Activated T-cell treated with anti-CD3 and anti-CD28 coated beads for 4 hours (primary cell): ENCODE measurements at places on chromosomes 6 and 20.
A peak's percentile ranks its signal among the peaks of the same experiment; 100 is the strongest.

- no peak for DNase-seq
These were observed 82.7 kb upstream of the DUSP22 start for GRCh38 chr6:209432-210103.

- no peak for DNase-seq
These were observed 26.4 kb downstream of the GDAP1L1 start for GRCh38 chr20:44273231-44274215.

- no peak for DNase-seq
These were observed 46.9 kb upstream of the LOC128125822 start for GRCh38 chr6:63525186-63525878.

DNA sequence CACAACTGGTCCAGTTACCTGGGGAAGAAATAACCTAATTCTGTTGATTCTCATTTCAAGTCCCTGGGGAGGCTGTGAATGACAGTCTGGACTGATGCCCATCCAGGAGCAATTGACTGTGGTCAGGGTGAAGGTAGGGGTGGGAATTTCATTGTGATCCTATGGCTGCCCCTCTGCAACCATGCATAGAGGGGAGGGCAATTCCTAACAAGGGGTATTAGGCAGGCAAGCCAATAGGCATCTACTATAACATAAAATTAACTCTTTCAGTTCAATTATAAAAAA is 44.0 kb upstream of the TRAM2 start:
- no peak for DNase-seq

DNA sequence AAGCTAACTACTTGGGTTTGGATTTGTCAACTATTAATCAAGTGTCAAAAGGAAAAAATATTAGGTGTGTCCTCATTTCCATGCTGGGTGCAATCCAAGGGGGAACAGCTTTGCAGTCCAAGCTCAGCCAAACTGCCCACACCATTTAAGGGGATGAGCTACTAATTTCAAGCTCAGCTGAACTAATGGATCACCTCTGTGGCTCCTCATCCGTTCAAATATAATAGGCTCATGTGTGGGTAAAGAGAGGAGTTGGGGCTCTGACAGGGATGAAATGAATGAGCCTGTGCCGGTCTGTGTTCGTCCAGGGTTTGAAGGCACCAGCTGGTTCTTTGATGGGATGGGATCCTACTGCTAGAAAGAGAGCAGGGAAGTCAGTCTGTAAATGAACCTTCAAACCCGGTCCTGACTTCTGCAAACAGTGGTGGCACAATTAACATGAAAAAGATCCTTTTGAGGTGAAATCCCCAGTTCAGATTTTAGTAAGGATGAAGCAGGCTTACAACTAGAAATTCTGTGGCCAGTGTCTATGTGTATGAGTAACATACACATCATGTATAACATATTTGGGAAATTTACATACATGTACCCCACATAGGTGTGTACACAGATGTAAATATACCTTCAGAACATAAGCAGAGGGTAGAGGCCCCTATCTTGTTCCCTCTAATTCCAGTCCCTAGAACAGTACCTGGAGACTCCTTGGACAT is 41.9 kb downstream of the TTI1 start:
- DNase-seq, result no peak

- DNase-seq, result no peak
These were observed 93.1 kb upstream of the SOX4 start for GRCh38 chr6:21500314-21501020.

- DNase-seq, result no peak
These were observed 371.2 kb downstream of the PREX1 start for GRCh38 chr20:48456366-48457192.

- DNase-seq, result no peak
These were observed 7.4 kb downstream of the PERP start for GRCh38 chr6:138099832-138100231.

- no peak for DNase-seq
These were observed 279.2 kb downstream of the PTPRK start for GRCh38 chr6:128241216-128241615.

DNA sequence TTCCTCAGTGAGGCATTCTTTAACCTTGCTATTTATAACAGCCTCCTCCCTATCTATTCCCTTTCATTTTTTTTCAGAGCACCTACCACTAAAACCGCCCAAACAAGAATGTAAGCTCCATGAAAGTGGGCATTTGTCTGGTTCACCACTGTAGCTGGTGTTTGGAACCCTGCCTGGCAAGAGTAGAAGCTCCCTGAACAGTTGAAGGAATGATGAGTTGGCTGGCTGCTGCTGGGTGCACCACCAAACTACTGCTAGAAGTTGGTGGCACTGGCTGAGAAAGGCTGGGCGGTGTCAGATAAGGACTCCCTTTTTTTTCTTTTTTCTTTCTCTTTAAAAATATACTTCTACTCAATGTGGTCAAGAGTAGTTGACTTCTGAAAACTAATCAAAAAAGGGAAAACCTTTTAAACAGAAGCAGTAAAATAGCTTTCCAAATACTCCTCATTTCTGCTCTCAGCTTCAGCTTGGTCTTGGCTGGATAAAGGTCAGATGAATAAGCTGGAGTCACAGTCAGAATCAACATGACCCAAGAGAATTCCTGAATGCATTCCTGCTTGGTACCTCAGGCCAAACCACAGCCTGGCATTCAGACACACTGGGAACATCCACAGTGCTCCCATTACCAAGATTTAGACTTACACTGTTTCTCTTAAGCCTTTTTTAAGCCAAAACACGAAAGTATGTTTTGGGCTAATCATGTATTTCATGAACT is 38.0 kb downstream of the RTN4IP1 start:
- DNase-seq, result no peak

GRCh38 chr6:112640891-112641290 is 293.8 kb downstream of the RFPL4B start:
- no peak for DNase-seq

- no peak for DNase-seq
These were observed 33.4 kb upstream of the MICB start for GRCh38 chr6:31464252-31465184.

DNA sequence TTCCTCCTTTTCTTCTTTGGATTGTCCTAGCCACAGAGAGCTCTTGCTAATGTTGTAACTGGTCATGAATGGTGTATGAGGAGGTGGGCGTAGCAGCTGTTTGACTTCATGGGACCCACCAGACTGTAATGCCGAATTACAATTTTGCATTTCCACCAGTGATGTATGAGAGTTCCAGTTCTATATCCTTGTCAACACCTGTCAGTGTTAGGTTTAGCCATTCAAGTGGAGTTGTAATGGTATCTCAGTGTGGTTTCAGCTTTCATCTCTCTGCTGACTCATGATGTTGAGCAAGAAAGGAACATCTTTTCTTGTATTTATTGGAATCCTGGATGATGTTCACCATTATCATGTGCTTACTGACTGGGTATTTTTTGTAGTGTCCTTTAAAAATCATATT is 5.1 kb downstream of the IGF2R start:
- DNase-seq, result no peak

DNA sequence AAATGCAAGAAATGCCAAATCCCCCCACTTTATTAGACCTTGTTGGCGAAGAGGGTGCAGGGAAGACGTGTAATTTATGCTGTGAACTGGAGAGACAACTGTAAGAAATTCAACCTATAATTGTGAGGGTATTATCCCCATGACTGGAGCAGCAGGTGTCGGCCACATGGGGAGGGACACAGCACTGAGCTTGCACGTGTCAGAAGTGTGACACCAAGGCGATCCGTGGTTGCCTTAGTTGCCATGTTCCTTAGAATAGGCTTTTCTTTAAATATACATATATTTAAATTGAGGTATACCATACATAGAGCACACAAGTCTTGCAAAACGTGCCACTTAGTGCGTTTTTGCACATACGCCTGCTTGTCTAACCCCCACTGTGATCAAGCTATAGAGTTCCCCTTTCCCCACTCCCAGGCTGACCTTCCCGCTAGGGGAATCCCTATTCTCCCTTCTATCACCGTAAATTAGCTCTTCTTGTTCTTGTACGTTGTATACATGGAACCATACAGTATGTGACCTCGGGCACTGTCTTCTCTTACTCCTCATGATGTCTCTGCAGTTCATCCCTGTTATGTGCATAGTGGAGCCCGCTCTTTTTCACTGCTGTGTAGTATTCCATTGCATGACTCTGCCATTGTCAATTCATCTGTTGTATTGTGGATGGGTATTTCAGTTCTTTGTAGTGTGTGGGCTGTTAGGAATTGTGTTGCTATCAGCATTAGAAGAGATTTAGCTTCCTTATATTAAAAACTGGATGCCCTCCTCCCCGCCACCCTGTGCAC is 81.6 kb upstream of the PMEPA1 start:
- no peak for DNase-seq

GRCh38 chr6:159981403-159982245 is 12.7 kb downstream of the IGF2R start:
- peak; percentile 24 for DNase-seq

- DNase-seq, result no peak
These were observed 724 bp upstream of the CUL7 start for GRCh38 chr6:43054206-43054943.

- no peak for DNase-seq
These were observed 230.7 kb upstream of the QKI start for GRCh38 chr6:163183806-163184205.

DNA sequence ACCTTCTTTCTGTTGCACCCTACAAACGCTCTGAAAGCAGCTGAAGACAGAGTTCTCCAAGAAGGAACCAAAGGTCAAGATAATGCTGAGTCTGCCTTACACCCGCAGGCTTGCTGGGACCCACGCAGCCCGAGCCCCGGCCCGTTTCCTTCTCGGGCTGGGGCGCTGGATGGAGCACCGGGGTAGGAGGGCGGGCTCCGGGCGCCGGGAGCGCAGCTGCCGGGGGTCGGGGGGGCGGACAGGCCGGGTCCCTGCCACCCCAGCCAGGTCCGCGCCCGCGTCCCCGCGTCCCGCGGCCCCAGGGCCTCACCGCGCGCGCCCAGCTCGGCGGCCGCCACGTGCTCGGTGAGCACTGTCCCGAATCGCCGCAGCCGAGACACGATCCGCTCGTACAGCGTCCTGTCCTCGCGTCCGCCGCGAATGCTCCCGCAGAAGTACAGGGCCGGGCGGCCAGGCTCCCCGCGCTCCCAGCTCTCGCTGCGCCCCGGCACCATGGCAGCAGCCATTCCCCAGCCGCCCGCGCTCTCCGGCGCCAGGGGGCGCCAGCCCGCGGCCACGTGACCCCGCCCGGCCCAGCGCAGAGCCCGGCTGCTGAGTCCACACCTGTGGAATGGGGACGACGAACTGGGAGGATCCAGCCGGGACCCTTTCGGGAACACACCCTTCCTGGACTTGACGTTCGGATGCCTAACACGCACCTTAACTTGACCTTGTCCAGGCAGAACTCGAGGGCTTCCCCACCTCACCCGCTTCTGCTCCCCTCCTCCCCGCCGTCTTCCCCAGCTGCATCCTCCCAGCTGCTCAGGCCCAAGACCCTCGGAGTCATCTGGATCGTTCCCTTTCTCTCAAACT is at the start of gene DNPH1:
Gene DNPH1, minus strand, starts transcription at position 531 of the 852 bp plus-strand sequence. Its CDS starts 25 bp downstream, at position 506.
- DNase-seq, result peak; percentile 71

DNA sequence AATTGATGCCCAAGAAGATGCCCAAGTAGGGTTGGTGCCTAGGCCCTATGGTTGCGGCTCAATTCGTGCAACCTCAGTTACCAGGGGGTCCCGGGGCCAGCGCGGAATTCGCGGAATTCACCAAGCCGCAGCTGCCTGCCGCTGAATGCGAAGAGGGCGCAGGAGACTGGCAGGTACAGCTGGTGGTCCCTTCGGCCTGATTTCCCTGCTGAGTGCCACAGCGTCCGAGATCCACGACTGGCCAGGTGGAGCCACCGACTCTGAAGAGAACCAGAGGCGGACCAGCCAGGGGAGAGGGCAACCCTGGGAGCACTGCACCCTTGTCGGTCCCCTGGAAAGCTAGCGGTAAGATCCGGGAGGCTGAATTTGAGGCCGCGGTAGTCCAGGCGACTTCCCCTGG is 6.8 kb upstream of the TFAP2D start:
- no peak for DNase-seq

- no peak for DNase-seq
These were observed 331.8 kb downstream of the GJA1 start for GRCh38 chr6:121767211-121767610.

- no peak for DNase-seq
These were observed 17.1 kb downstream of the REPS1 start for GRCh38 chr6:138970856-138971425.

DNA sequence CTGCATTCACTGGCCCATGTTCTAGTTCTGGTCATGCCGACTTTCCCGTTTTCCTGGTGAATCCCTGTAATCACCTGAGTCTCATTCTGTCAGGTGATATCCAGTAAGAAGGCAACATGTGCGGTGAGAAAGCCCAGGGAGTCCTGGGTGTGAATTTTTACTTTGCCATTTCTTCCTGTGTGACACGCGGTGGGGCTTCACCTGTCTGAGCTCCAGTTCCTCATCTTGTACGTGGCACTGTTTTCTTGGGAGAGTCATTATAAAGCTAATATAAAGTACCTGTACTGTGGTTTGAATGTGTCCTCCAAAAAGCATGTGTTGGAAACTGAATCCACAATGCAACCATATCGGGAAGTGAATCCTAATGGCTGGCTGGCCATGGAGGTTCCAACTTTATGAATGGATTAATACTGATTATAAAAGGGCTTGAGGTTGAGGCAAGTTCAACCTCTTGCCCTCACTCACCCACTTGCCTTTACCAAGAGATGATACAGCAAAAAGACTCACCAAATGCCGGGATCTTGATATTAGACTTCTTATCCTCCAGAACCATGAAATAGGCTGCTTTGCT is 5.1 kb downstream of the HLA-E start:
- DNase-seq, result no peak

DNA sequence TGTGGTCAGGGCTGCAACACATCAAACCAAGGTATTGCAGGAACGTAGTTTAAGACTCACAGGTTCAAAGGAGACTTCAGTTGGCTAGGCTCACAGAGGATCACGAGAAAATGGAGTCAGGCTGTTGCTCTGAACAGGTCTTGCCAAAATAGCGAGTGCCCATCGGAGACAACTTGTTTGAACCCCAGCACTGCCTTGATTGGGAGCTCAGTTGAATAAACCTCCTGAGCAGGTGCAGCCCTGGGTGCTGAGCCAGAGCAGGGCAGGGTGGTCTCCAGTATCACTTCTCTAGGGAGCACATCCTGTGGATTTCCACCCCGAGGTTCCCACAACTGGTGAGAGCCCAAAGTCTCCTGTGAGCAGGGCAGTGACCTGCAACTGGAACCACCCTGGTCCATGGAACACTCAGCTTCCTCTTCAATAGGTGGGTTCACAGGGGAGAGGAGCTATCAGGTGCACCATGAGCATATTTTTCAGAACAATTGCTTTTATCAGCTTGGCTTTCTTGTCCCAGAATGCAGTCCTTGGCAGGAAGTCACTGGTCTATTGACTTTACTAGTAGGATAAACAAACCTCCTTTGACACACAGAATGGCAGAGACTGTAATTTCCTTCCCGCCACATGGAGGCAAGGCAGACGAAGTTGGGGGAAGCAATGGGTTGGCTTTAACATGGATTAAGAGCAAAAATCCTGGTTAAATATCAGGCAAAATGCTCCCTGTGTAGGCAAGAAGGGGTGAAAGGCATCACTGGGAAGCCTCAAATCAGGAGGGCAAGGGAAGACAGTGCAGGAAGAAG is 267.7 kb upstream of the FOXQ1 start:
- no peak for DNase-seq

DNA sequence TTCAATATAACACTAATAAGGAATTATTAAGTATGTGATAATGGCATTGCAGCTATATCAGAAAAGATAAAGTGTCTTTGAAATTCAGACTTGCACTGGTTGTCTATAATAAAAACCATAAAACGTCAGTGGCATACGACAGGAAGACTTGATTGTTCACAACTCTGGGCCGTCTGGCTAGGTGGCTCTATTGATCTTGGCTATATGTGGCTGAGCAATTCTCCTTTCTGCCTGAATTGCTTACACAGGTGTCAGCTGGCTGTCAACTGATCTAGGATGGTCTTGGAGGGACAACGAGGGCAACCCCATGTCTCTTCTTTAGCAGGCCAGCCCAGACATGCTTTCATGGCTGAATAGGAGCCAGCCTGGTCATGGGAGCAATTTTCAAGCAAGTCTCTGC is 359.1 kb downstream of the QKI start:
- DNase-seq, result no peak
